ENCODE measurements at places on chromosomes 3 and 15.

DNA sequence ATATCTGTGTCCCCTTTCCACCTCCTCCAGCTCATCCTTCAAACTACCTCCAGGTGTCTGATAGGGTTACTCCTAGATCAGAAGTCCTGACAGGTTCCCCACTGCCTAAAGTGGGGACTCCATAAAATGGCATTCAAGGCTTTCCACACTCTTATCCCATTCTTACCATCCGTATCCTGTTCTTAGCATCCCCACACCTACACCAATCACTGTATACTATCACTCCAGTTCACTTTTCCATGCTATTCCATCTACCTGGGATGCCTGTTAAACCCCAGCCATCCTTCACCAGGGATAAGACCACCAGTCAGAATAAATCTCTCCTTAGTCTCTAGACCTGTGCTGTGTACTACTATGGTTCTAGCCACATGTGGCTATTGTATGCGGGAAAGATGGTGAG lies 19.1 kb downstream of the SSR3 start:
- DNase-seq: no peak

GRCh38 chr3:5442106-5442785 lies 254.7 kb downstream of the EDEM1 start:
- DNase-seq: no peak

- DNase-seq: no peak
Measured at GRCh38 chr15:99324082-99324620, 72.9 kb downstream of the LRRC28 start.

- DNase-seq: no peak
Measured at GRCh38 chr3:69763458-69763857, 24.2 kb downstream of the MITF start.

- no peak for DNase-seq
Measured at GRCh38 chr3:171200052-171200749, 173.7 kb upstream of the SLC2A2 start.

- DNase-seq: no peak
Measured at GRCh38 chr3:50194903-50195500, 3.6 kb downstream of the GNAT1 start.

DNA sequence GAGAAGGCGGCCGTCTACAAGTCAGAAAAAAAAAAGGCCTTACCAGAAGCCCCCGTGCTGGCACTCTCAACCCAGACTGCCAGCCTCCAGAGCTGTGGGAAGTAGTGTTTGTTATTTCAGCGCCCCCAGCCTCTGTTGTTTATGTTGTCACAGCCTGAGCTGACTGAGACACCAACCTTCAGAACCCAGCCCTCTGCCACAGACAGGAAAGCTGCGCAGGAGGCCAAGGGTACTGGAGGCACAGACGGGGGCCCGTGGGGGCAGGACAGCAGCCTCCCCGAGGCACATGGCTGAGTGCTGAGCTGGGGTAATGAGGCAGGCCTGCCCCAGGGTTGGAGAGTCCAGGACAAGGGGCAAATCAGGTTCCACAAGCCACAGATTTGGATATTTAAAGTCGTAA lies 33.7 kb downstream of the HCN4 start:
- no peak for DNase-seq

- no peak for DNase-seq
Measured at GRCh38 chr15:75785771-75786574, 57.3 kb upstream of the UBE2Q2 start.

GRCh38 chr3:50316657-50317242 lies 5.8 kb downstream of the HYAL2 start:
- peak; percentile 18 for DNase-seq

GRCh38 chr3:69368129-69368741 lies 17.7 kb downstream of the FRMD4B start:
- no peak for DNase-seq

- no peak for DNase-seq
Measured at GRCh38 chr15:59398220-59398619, 25.5 kb upstream of the MYO1E start.

GRCh38 chr3:113140876-113141275 lies 70.5 kb upstream of the BOC start:
- no peak for DNase-seq

- peak; percentile 58 for DNase-seq
Measured at GRCh38 chr15:52678468-52679231, 538 bp downstream of the ATOSA start.

DNA sequence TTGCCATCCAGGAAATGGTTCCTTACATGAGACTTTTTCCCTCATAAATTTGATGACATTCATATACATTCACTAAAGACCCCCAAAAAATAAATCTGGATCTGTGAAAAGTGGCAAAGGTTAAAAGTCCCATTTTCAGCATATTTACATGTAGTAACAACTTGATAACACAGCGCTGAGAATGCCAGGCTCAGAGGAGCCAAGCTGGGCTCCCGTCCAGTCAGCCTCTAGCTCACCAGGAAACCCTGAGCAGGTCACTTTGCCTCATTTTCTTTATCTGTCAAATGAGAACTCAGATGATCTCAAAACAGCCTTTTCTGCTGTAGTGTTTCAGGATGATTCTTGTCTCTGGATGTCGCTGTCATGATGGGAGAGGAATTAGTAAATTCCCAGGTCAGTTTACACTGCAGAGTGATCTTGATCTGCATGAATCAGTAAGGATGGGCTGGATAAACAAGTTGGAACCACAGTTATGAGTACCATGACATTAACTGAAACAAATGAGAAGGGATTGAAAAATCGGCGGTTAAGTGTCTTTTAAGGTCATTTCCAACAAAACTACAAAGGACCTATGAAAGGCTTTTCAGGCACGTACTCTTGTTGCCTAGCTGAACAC lies 82.8 kb downstream of the PPARG start:
- no peak for DNase-seq

DNA sequence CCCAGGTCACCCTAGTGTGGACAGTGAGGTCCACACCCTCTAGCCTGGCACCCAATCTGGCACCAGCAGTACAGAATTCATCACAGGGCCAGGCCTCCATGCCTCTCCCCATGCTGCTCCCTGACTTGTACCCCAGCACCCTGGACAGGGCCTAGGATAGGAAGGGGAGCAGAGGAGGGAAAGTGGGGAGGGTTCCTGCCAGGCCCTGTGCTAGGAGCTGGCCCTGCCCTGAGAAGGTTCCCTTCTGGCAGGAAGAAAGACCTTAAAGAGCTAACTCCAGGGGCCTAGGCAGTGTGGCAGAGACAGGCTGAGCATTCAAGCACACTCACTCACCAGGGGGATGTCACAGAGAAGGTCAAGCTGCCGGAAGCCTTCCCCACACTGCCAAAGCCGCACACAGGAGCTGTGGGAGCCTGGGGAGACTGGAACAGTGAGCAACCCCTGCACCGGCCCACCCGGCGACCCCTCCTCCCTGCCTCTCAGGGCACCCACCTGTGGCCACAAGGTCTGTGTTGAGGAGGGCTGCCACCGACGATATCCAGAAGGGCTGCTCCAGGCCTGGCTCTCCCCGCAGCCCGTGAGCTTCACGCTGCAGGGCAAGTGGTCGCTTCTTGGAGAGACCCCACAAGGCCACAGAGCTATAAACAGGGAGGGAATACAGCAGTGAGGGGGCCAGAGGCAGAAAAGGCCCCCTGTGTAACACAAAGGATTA lies 7.4 kb downstream of the RRP9 start:
- no peak for DNase-seq

- no peak for DNase-seq
Measured at GRCh38 chr3:22555753-22556435, 647.2 kb upstream of the UBE2E2 start.

DNA sequence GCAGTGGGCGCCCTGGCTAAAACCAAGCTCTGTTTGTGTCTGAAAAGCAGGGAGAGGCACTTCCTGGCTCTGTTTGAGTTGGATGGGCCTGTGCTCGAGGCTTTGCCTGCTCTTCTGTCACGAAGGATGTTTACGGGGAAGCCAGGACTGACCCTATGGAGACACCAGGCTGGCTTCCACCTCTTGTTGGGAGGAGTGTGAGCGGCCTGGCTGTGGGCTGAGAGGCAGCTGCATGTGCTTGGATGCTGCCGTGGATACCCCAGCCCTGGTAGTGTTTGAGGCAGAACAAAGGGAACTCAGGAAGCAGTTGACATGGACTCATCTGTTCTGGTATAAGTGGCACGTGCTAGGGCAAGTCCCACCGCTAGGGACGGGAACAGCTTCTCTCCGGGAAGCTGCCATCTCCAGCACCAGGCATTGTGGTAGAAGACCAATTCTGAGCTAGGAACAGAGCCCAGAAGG lies 17.6 kb upstream of the SLC41A3 start:
- DNase-seq: no peak

GRCh38 chr3:23662079-23662617 lies 143.6 kb upstream of the UBE2E1 start:
- DNase-seq: no peak

GRCh38 chr15:63826528-63826927 lies 7.2 kb downstream of the HERC1 start:
- DNase-seq: no peak

- DNase-seq: no peak
Measured at GRCh38 chr3:71121429-71122167, 461.9 kb downstream of the FOXP1 start.

- no peak for DNase-seq
Measured at GRCh38 chr3:31255007-31255581, 277.6 kb upstream of the STT3B start.

GRCh38 chr3:52393959-52394670 lies 50.8 kb downstream of the SEMA3G start:
- DNase-seq: no peak

All from activated CD4-positive, CD25-positive, alpha-beta regulatory T cell (primary cell).